Daoy (cell line): ENCODE measurements at places on chromosomes 3 and 15. TPM values are rescaled to one million over a fixed set of nuclear protein-coding genes. Genes with fewer than 3 reads are reported as not detected.
A peak's percentile ranks its signal among the peaks of the same experiment; 100 is the strongest.

- DNase-seq: no peak
Measured at GRCh38 chr3:193842029-193842798, 249.2 kb downstream of the OPA1 start.

GRCh38 chr3:14378415-14378814, 24.0 kb upstream of the SLC6A6 start:
- DNase-seq: no peak

GRCh38 chr3:31350307-31350706, 182.4 kb upstream of the STT3B start:
- no peak for DNase-seq

Gene LAMB2
- 30.2 and 40.1 TPM in 2 replicates for total RNA-seq

DNA sequence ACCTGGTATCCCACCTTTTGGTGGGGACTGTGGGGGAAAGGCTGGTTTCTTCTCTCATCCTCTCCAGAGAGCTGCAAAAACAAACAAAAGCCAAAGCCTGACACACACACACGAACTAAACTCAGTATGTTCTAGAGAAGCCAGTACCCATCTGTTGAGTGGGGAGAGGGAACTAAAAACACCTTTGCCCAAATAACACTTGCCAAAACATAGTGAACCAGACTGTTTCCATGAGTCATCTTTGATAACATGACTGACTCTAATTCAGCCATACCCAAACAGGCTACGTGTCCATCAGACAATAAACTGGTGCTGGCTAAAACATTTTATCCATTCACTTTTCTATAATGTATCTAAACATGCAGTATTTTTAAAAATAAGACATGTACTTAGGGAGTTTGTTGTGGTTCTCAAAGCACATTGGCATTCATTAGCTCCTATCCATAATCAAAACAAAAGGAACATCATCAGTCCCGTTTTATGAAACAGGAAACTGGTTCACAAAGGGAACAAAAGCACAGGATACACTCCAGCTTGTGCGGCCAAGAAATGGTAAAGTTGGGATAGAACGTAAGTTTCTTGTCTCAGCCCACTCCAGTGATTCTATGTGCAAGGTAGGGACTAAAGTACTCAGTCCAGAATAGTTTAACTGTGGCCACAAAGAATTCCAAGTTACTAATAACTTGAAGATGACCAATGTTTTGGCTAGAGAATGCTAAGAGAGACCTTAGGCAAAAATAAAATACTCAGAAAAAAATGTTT, 16.1 kb downstream of the LYSMD2 start:
- peak; percentile 76 for DNase-seq

DNA sequence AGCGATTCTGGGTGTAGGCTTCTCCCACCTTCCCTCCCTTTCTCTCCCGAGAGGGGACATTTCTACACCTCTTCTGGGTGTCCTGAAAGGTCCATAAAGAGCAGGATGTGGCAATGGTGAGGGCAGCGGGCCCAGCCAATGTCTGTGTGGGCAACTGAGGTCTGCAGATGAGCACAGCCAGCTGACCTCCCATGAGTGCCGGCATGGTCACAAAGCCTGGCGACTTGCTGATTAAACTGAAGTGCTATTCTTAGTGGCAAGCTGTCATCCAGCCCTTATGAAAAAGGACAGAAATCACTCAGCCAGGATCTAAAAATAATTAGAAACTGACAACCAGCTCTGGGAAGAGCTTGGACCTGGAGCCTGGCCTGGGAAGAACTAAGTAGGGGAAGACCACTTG, 124.3 kb upstream of the RGMA start:
- DNase-seq: no peak

GRCh38 chr3:12224181-12225147, 64.4 kb upstream of the PPARG start:
- DNase-seq: peak; percentile 67

GRCh38 chr15:32956711-32957110, 237.8 kb downstream of the FMN1 start:
- DNase-seq: no peak

GRCh38 chr3:191136347-191136746, 62.7 kb upstream of the OSTN start:
- peak; percentile 21 for DNase-seq

DNA sequence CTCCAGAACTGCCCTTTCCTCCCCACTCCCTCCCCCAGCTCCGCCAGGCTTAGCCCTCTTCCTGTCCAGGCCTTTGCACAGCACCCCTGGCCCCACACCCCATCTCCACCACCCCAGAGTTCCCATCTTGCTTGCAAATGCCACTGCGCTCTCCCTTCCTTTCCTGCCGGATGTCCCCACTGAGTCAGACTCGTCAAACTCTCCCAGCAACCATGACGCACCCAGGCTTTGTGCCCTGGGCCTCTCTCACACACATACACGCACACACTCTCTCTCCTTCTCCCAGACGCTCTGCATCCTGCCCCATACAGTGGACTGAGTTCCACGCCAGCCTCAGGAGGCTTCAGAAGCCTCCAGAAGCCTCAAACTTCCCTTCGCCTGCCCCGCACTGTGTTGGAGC, 2.8 kb upstream of the CCDC9B start:
- peak; percentile 96 for DNase-seq

- no peak for DNase-seq
Measured at GRCh38 chr3:9149566-9149965, 99.9 kb downstream of the SRGAP3 start.

DNA sequence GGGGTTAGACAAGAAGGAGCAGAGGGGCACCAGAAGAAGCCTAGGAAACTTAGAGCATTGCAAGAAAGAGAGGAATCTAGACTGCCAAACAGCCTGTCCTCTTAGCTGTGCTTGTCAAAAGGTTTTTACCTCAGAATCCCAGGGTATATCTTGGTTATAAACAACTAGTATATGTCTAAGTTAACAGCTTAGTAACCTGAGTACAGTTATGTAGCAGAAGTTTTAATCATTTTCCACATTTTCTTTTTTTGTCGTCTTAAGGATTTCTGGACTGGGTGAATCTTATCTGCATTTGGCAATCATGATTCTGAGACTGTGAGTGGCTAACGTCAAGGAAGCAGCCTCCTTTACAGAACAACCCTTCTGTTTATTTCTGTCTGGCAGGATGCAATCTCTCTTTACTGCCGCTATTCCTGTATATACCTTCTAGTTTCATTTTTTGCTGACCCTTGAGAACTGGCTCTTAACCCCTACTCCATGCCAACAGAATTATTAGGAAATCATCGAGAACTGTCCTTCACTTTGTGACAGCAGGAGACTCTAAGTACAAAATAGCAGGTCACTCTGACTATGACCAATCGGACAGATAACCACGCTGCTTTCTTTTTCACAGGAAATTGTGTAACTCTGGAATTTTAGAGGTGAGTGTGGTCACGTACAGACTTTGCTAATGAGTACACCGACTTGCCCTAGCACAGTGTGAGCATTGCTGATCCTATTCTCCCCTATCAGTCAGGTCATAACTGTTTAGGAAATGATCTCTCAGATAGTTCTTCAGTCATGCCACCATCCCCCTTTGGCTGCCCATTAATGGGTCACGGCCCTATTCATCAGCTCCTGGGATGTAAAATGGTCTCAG, 3.3 kb upstream of the CP start:
- peak; percentile 87 for DNase-seq

DNA sequence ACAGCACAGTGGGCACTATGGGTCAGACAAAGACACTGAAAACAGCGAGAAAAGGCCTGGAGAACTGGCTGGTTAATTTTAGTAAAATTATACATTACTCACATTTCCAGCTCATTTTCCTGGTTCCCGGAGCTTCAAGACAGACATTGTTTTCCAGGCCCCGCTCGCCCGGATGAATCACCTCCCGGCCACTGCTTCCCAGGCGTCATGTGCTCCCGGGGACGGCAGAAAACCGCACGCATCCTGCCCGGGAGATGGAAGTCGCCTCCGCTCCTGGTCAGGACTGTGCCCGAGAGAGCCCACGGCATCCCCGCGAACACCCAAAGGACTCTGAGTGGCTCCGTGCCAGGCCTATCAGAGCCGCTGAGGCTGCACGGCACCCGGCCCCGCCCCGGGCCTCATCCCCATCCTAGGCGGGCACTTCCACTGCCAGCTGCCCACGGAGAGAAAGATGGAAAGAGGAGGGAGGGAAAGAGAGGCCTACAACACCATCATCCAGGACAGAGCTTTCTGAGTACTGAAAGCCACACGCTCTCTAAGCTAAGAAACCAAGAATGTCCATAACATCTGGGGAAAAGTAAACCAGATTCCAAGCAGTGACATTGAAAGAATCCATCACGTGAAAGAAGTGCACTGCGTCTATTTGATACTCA, 75.1 kb downstream of the VGLL4 start:
- DNase-seq: peak; percentile 93

Gene CRABP1
- 0.23 and 2.2 TPM in 2 replicates for total RNA-seq

Gene HDAC11
- 1.9 and 7.1 TPM in 2 replicates for total RNA-seq

Gene MUC4
- not detected in 2 replicates for total RNA-seq

GRCh38 chr3:123349566-123350435, 99.1 kb downstream of the ADCY5 start:
- no peak for DNase-seq

- peak; percentile 40 for DNase-seq
Measured at GRCh38 chr15:45645026-45645980, 10.5 kb downstream of the SQOR start.

Gene MYO5C
- 8.0 and 16.5 TPM in 2 replicates for total RNA-seq

DNA sequence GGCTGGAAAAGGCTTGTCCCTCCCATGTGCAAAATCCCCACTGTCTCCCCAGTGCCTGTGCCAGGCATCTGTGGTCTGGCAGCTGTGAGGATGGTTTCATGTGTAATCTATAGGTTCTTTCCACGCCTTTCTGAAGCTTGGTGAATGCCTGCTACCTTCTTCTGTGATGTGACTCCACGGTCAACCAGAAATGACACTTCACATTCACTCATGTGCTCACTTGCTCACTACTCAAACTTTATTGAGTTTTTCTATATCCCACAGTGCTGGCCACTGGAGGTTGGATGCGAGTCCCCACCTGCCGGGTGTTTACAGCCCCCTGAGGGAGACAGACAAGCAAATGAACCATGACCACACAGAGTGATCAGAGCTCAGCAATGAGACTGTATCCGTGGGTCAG, 27.9 kb upstream of the TLE3 start:
- DNase-seq: no peak

Gene CNTN4
- 0.06 and 0.42 TPM in 2 replicates for total RNA-seq

GRCh38 chr3:189108735-189109134, 63.0 kb upstream of the TPRG1 start:
- DNase-seq: no peak

Gene CPEB1
- 5.2 and 5.3 TPM in 2 replicates for total RNA-seq

Gene MUC13
- total RNA-seq: 0.11 TPM in 1 of 2 replicates, not detected in the other

Gene UBE3A
- 51.7 and 58.6 TPM in 2 replicates for total RNA-seq

DNA sequence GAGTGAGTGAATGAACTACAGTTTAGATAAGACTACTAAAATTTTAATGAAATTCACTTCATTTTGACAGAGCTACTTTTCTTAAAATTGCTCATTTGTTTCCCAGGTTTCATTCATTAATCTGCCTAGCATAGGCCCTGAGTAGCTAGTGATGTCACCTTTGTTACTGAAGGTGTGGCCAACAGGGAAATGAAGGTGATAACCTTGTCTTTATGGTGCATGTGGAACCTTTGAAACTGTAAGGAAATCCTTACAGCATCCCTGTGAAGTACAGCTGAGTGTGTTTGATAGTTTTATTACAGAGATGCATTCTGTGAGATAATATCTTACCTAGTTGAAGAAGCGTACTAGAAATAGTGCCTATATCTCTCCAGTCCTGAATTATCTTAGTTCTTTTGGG, 112.9 kb downstream of the AKAP13 start:
- no peak for DNase-seq

DNA sequence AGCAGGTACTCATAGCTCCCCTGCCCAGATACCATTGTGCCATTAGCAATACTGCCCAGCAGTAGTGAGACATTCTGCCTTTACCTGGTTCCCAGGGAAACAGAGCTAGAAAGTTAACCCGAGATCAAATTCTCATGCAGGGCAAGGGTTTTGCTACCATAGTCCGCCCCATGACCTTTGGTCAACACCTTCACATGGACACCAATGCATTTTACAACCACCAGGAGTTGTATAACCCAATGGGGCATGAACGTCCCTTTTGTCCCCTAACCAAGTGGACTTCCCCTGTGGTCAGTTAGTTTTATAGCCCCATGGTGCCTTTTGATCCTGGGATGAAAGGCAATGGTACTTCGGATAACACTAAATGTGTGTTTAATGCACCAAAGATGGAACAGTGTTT, 151.7 kb upstream of the IQSEC1 start:
- DNase-seq: no peak

GRCh38 chr3:117611211-117611610, 901.6 kb downstream of the TUSC7 start:
- DNase-seq: no peak

Gene SGO1
- total RNA-seq: 13.3 and 14.6 TPM in 2 replicates
